Type B pancreatic cell (in vitro differentiated cells): ENCODE measurements at places on chromosomes 7 and 10. TPM values are rescaled to one million over a fixed set of nuclear protein-coding genes. Genes with fewer than 3 reads are reported as not detected.

- no peak for DNase-seq
- H3K4me3 ChIP-seq = no peak overlapping the region
- peaks cover 5% of the 10 kb centered on the region for H3K27me3 ChIP-seq
- H3K27ac ChIP-seq = no peak overlapping the region
These were observed 129.7 kb downstream of the ADRA2A start for GRCh38 chr10:111206521-111206920.

DNA sequence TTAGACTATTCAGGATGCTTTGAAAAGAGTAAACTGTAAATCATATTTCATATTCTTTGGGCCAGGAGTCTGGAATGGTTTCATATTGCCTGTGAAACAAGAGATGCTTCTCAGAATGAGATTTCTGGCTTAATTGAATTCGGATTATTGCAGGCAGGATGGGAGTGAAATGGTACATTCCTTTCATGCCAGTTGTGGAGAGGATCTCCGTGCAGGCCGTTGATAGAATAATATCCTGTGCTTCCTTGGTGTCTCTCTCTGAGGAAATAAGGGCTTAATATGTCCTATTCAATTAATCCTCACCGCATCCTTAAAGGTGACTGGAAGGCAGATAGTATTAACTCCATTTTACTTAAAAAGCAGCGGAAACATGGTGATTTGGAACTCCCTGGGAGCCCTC lies 56.6 kb downstream of the CUX1 start:
- peak overlapping the region; percentile 62 for H3K27ac ChIP-seq
- peaks cover 50% of the 10 kb centered on the region for H3K4me1 ChIP-seq
- no peak for DNase-seq
- no peak overlapping the region for H3K4me3 ChIP-seq
- H3K36me3 ChIP-seq = no peaks in the 10 kb centered on the region

DNA sequence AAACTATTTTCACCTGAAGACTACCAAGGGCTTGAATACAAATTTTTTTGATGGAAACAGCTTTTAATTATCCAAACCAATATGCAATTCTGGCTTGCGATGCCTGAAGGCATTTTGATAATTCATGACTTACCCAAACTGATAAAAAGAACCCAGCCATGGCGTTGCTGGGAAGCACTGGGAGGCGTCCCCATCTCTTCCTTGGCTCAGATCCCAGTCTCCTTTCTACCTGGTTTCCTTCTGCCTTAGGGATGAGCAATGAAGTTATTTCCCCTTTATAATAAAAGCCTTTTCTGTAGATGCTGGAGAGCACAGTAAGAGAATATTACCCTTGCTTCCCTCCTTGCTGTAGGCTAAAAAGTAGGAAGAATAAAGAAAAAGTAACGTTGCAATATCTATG lies 129.1 kb upstream of the ANK3 start:
- no peak overlapping the region for H3K4me3 ChIP-seq
- peaks cover 6% of the 10 kb centered on the region for H3K36me3 ChIP-seq
- DNase-seq = no peak

GRCh38 chr7:157558061-157558460 lies 221.3 kb downstream of the DNAJB6 start:
- H3K27ac ChIP-seq = no peak overlapping the region
- H3K36me3 ChIP-seq = no peaks in the 10 kb centered on the region
- no peak for DNase-seq
- no peak overlapping the region for H3K4me3 ChIP-seq

- H3K27ac ChIP-seq = no peak overlapping the region
- no peaks in the 10 kb centered on the region for H3K36me3 ChIP-seq
- DNase-seq = no peak
- no peak overlapping the region for H3K4me3 ChIP-seq
- H3K27me3 ChIP-seq = peaks cover 2% of the 10 kb centered on the region
- no peaks in the 10 kb centered on the region for H3K4me1 ChIP-seq
These were observed 68.1 kb upstream of the ADGRA1 start for GRCh38 chr10:133019651-133020050.

DNA sequence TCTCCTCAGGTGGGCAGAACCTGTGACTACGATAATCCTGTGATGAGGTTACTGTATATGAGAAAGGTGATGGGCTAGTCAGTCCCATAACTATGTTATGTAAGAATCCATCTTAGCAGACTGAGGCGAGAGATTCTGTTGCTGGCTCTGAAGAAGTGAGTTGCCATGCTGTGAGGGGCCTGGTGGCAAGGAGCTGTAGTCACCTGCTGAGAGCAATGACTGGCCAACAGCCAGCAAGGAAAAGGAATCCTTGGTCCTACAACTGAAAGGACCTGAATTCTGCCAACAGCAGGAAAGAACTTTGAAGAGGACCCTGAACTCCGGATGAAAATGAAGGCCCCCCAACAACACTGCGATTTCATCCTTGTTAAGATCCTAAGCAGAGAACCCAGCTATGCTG lies 31.0 kb upstream of the DNAJB12 start:
- peaks cover 8% of the 10 kb centered on the region for H3K4me1 ChIP-seq
- H3K4me3 ChIP-seq = no peak overlapping the region
- no peak for DNase-seq

GRCh38 chr7:34757570-34758110 lies 99.6 kb downstream of the NPSR1 start:
- no peaks in the 10 kb centered on the region for H3K36me3 ChIP-seq
- H3K27me3 ChIP-seq = no peaks in the 10 kb centered on the region
- H3K4me1 ChIP-seq = peaks cover 19% of the 10 kb centered on the region
- H3K27ac ChIP-seq = peak overlapping the region; percentile 14
- no peak for DNase-seq

- H3K4me1 ChIP-seq = no peaks in the 10 kb centered on the region
- no peak for DNase-seq
- no peak overlapping the region for H3K27ac ChIP-seq
- no peaks in the 10 kb centered on the region for H3K27me3 ChIP-seq
These were observed 202.0 kb downstream of the ARL4A start for GRCh38 chr7:12889391-12889790.

DNA sequence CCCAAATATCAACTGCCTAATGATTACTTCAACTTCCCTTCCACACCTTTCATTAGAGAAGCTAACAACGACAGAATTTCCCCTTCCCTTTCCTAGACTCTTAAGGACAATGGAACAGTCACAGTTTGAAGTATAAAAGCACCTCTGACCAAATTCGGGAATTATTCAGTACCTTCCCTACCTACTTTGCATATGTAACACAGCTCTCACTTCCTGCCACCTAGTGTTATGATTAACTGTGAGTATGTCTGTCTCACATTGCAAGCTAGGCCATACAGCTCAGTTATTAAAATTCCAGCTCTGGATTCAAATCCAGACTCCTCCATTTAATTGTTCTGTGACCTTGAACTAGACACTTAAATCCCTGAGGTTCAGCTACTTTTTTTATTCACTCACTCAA lies 44.8 kb upstream of the HPSE2 start:
- no peak for DNase-seq
- H3K27me3 ChIP-seq = peaks cover 8% of the 10 kb centered on the region
- H3K36me3 ChIP-seq = no peaks in the 10 kb centered on the region
- no peak overlapping the region for H3K27ac ChIP-seq
- H3K4me1 ChIP-seq = no peaks in the 10 kb centered on the region

DNA sequence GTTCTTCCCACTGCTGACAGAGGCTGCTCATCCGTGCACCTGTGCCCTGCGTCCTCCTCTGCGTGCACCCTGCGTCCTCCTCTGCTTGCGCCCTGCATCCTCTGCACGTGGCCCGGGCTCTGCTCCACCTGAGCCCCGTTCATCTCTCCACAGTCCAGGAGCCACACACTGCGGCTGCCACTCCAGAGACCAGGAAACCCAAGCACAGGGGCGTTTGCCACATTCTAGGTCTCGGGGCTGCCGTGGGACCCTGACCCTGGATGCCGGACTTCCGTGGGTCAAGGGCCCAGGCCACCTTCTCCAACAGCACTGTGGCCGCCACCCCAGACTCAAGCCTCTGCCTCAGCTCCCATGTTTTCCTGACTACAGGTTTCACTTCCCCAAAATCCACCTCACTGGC lies 460.4 kb downstream of the PTPRN2 start:
- no peaks in the 10 kb centered on the region for H3K4me1 ChIP-seq
- H3K27ac ChIP-seq = no peak overlapping the region
- no peaks in the 10 kb centered on the region for H3K36me3 ChIP-seq

DNA sequence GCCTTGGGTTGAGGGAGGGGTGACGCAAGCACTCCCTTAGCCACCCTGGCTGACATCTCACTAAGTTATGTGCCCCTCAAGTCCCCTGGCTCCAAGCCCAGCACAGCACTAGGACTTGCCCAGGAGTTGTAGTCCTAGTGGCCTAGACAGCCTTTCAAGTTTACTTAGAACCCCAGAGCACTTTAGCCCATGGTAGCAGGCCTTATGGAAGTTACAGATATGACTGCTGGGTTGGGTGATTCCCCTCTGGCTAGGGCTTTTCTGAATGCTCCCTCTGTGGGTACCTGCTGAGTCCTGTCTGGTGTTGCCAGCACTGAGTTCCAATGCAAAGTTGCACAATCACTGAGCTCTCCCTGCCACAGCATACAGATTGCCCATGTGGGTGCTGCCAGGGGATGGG lies 83.2 kb downstream of the AHCYL2 start:
- no peak for DNase-seq
- no peak overlapping the region for H3K4me3 ChIP-seq
- H3K4me1 ChIP-seq = no peaks in the 10 kb centered on the region
- no peaks in the 10 kb centered on the region for H3K27me3 ChIP-seq
- H3K36me3 ChIP-seq = peaks cover 18% of the 10 kb centered on the region

- H3K27me3 ChIP-seq = no peaks in the 10 kb centered on the region
- no peaks in the 10 kb centered on the region for H3K4me1 ChIP-seq
- H3K27ac ChIP-seq = no peak overlapping the region
- no peak for DNase-seq
- no peak overlapping the region for H3K4me3 ChIP-seq
These were observed 16.2 kb downstream of the ZNF316 start for GRCh38 chr7:6653071-6654003.

DNA sequence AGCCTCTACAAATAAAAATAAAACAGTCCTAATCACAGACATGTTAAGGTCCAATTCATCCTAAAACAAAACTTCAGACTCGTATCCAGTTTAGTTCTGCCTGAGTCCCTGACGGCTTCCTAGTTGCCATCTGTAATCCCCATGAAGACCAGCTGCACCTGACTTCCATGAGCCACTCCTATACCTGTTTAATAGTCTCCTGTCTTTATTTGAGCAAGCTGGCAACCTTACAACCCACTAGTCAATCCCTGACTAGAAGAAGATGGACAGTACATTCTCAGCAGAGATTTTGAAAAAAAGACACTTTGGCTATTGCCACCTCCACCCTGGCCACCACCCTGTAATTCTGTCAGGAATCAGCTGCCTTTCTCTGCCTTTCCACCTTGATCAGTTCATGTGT lies 197.7 kb downstream of the HIBADH start:
- H3K4me1 ChIP-seq = peaks cover 4% of the 10 kb centered on the region
- no peak overlapping the region for H3K4me3 ChIP-seq
- H3K27me3 ChIP-seq = peaks cover 33% of the 10 kb centered on the region
- no peak for DNase-seq
- no peaks in the 10 kb centered on the region for H3K36me3 ChIP-seq

GRCh38 chr10:132253092-132253687 lies 54.6 kb downstream of the STK32C start:
- peaks cover 7% of the 10 kb centered on the region for H3K27me3 ChIP-seq
- H3K4me3 ChIP-seq = no peak overlapping the region
- no peak for DNase-seq
- H3K4me1 ChIP-seq = peaks cover 4% of the 10 kb centered on the region
- H3K27ac ChIP-seq = no peak overlapping the region
- H3K36me3 ChIP-seq = no peaks in the 10 kb centered on the region

- DNase-seq = no peak
- H3K27ac ChIP-seq = no peak overlapping the region
- no peaks in the 10 kb centered on the region for H3K27me3 ChIP-seq
These were observed 527.7 kb upstream of the CELF2 start for GRCh38 chr10:10489805-10490571.

GRCh38 chr7:124791426-124791825 lies 25.8 kb upstream of the GPR37 start:
- no peaks in the 10 kb centered on the region for H3K36me3 ChIP-seq
- peak overlapping the region; percentile 8 for H3K4me3 ChIP-seq
- no peak for DNase-seq
- no peaks in the 10 kb centered on the region for H3K27me3 ChIP-seq
- no peaks in the 10 kb centered on the region for H3K4me1 ChIP-seq
- H3K27ac ChIP-seq = peak overlapping the region; percentile 62

DNA sequence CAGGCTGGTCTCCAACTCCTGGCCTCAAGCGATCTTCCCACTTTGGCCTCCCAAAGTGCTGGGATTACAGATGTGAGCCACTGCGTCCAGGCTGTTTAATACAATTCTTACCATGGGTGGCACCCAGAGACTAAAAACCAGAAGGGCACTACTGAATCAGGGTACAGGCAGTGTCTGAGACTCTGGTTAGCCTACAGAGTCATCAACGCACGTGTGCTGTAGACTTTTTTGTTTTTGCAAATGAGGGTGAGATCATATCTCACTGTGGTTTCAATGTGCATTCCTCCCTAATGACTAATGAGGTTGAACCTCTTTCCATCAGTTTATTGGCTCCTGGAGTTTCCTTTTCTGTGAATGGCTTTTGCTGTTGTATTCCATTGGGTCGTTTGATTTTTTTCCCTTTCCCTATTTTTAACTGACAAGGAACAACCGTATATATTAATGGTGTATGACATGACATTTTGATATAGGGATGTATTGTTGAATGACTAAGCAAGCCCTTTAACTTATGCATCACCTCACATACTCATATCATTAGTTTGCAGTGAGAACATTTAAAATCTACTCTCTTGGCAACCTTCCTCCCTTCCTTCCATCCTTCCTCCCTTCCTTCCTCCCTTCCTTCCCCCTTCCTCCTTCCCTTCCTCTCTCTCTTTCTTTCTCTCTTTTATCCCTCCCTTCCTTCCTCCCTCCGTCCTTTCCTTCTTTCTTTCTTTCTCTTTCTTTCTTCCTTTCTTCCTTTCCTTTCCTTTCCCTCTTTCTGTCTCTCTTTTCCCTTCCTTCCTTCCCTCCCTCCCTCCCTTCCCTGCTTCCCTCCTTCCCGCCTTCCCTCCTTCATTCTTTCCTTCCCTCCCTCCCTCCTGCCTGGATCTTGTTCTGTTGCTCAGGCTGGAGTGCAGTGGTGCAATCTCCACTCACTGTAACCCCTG lies 9.3 kb upstream of the TMEM270 start:
- H3K4me3 ChIP-seq = peak overlapping the region; percentile 56
- DNase-seq = no peak
- peaks cover 18% of the 10 kb centered on the region for H3K4me1 ChIP-seq
- peaks cover 2% of the 10 kb centered on the region for H3K27me3 ChIP-seq

- no peak overlapping the region for H3K27ac ChIP-seq
- no peaks in the 10 kb centered on the region for H3K27me3 ChIP-seq
- no peak for DNase-seq
- no peaks in the 10 kb centered on the region for H3K4me1 ChIP-seq
These were observed 389.7 kb downstream of the INHBA start for GRCh38 chr7:41313171-41313570.

The NKX1-2 gene
- total RNA-seq = 0.29 and 0.48 TPM in 2 replicates

The AKR1C2 gene
- total RNA-seq = 87.5 and 289 TPM in 2 replicates

The GPR26 gene
- total RNA-seq = 0.14 and 1.8 TPM in 2 replicates

The SORBS1 gene
- 28.2 and 31.4 TPM in 2 replicates for total RNA-seq

The TMUB1 gene
- 37.9 and 41.7 TPM in 2 replicates for total RNA-seq

The SPDYE2B gene
- total RNA-seq = not detected in 2 replicates

The CALML3 gene
- total RNA-seq = not detected in 2 replicates

The ITIH5 gene
- total RNA-seq = 34.0 and 37.3 TPM in 2 replicates

The CEP55 gene
- 7.4 and 14.8 TPM in 2 replicates for total RNA-seq

The TCERG1L gene
- total RNA-seq = 2.7 and 4.2 TPM in 2 replicates

The ZNF425 gene
- 4.5 and 7.0 TPM in 2 replicates for total RNA-seq

The CAMK2B gene
- total RNA-seq = 7.6 and 8.4 TPM in 2 replicates
